Mammary epithelial cell (primary cell): ENCODE measurements at places on chromosomes 3 and 15.
A peak's percentile ranks its signal among the peaks of the same experiment; 100 is the strongest.

GRCh38 chr3:126672741-126673140 is 17.8 kb upstream of the TXNRD3 start:
- no peak for DNase-seq

DNA sequence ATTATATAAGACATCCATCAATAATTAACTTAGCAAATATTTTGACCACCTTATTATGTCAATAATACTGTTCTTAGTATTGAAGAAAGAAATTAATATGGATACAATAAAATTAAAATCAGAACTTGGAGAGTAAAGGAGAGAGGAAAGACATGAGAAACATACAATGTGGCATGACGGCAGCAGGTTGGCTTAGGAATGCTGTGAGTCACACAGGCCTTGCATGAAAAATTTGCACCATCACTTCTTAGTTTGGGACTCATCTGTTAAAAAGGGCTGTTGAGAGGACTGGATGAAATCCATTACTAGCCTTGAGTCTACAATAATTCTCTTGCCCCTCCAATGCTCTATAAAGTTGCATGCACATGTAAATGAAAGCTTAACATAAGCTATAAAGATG is 880.8 kb downstream of the ROBO1 start:
- DNase-seq = peak; percentile 64

- DNase-seq = no peak
These were observed 10.1 kb downstream of the CLDND1 start for GRCh38 chr3:98512576-98512975.

DNA sequence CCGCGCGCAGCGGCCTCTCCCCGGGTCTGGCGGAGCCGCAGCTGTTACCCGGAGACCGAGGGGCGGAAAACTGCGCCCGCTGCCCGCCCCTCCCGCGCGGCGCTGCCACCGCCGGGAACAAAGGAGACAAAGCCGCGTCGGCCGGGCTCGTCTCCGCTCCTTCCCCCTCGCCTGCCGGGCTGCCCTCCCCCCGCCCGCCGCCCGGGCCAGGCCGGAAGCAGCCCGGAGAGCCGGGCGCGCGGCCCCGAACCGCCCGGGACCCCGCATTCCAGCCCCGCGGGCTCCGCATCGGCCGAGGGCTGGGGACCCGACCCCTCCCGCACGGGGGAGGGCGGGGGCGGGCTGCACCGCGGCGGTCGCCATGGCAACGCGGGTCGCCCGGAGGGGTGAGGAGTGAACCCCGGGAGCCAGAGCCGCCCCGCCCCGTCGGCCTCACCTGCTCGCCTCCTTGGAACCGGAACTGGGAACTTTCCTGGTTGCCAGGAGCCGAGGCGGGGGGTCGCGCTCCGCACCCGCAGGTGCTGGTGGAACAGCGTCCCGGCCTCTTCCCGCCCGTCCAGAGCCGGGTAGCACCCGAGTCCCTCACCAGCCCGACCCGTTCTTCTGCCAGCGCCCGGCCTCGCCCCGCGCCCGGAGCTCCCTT is 448 bp downstream of the PLXNB1 start:
- peak; percentile 76 for DNase-seq

DNA sequence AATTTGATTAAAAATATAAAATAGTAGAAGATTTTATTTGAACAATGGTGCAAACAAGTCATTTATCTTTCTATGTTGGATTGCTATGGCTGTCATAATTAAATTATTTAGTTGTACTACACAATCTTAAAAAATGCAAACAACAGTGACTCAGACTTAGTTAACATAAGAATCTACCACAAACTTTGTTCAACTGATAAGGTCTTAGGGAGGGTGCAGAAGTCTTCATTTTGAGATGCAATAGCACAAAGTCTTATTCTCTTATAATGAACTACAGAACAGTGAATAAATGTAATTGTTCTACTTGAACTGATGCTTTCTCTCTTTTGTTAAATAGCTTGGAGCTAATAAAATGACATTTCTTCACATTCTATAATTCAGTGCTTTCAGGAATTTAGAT is 482.8 kb upstream of the NAALADL2 start:
- no peak for DNase-seq

DNA sequence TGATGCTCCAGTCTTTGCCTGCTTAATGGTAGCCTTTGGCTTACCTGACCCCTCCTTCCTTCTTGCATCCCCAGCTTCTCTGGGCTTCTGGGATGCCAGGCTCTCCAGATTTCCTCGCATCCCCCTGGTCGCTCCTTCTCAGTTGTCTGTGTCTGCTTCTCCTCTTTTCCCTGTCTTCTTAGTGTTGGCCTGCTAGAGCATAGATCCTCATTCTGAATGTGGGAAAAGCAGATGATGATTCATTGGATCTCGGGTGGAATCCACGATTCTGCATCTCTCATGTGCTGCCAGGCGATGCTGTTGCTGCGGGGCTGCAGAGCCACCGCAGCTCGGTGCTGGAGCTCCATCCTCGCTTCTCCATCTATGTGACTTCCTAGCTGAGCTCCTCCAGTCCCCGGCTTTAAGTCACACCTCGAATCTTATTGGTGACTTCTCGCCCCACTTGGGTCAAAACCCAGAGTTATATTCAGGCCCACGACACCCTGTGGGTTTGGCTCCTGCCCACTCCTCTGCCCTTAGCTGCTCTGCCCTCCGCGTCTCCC is 47.4 kb downstream of the CGNL1 start:
- no peak for DNase-seq

GRCh38 chr15:42640109-42640508 is 64.7 kb downstream of the STARD9 start:
- no peak for DNase-seq

- DNase-seq = peak; percentile 90
These were observed 103.4 kb upstream of the HACD2 start for GRCh38 chr3:123688241-123688747.

- peak; percentile 81 for DNase-seq
These were observed at the start of gene MIX23 for GRCh38 chr3:122382888-122383666. MIX23 (minus strand) TSS chr3:122383231; CDS start chr3:122383224, 7 bp downstream.

- DNase-seq = no peak
These were observed 35.3 kb upstream of the KY start for GRCh38 chr3:134685929-134686802.

- DNase-seq = peak; percentile 26
These were observed 45.0 kb downstream of the SUCNR1 start for GRCh38 chr3:151918253-151919029.

DNA sequence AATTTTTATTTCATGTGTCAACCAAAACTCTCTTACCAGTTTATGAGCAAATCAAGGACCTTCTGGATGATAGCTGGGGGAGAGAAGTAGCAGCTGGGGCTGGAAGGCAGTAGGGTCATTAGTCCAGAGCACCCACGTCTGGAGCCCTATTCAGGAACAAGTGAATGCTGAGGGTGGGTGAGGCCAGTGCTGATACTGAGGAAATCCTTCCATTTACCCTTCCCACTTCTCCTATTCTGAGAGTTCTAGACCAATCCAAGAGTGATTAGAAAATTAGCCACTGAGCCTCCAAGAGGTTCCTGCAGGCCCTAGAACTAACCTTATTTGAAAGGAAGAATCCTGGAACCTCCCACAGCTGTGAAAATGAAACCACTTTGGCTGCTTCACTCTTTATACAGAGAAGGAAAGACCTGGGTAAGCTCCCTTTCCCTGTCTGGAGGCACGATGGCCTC is 46.2 kb upstream of the VILL start:
- DNase-seq = peak; percentile 35

GRCh38 chr3:183650554-183650953 is 15.1 kb downstream of the KLHL24 start:
- no peak for DNase-seq

DNA sequence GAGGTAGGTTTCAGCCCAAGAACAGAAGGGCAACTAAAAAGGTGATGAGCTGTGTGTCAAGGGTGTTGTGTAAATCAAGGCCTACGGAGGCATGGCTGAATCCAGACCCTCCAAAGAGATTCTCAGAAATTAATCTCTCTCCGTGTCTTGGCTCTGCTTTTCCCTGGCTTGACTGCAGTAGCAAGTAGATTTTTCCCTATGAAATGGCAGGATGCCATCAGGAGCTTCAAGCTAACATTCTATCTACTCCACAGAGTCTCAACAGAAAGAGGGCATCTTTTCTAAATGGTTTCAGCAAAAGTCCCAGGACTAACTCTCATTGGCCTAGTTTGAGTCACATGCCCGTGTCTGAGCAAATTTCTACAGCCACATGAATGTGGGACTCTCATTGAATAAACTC is 58.3 kb downstream of the LSM3 start:
- DNase-seq = no peak

- DNase-seq = peak; percentile 4
These were observed 19.6 kb upstream of the CPOX start for GRCh38 chr3:98612996-98613517.

DNA sequence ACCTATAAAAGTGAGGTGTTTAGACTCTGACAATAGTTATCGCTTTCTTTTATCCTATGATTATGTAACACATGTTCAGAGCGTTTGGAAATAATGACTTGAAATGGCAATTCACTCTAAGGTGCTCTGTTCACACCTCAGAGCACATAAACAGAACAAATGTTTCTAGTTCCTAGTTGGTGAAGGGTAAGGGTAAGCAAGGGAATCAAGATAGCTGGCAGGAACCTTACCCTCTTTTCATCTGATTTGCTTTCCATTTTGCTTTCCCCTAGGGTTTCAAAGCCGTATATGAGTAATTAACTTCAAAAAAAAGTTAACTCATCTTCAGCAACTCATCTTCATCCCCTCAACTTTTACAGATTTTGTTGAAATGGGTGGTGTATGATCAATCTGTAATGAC is 2.3 kb upstream of the ATOSA start:
- no peak for DNase-seq

- DNase-seq = no peak
These were observed 110.1 kb downstream of the KCNMB2 start for GRCh38 chr3:178646186-178646862.

- no peak for DNase-seq
These were observed 11.0 kb downstream of the C3orf22 start for GRCh38 chr3:126547721-126548120.

DNA sequence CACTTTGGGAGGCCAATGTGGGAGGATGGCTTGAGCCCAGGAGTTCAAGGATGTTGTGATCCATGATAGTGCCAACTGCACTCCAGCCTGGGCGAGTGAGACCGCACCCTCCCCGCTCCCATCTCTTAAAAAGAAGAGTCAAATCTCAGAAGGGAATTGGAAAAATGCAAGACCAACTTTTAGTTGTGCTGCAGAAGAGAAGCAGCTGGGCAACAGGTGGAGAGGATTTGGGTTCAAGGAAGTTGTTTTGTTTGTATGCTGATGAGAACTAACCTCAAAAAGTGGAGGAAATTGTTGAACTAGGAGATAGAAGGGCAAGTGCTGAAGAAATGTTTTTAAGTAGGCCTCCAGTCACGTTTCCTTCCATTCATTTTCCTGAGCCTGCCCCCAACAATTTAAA is 12.8 kb upstream of the PDCD7 start:
- DNase-seq = no peak

DNA sequence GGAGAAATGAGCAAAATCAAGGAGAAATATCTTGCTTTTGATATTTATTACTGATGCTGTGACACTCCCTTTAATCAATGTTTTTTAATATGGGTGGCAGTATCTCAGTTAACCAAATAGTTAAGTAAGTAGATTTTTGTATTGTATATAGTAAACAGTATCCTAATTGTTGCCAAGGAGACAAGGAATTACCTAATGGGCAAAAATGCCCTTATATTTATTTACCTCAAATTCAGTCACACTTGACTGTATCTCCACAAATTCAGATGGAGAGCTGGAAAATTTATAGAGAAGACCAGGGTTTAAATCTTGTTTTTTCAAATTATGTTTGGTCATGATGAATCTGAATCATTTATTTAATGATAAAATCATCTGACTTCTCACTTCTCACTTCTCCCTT is 3.6 kb upstream of the CHD2 start:
- no peak for DNase-seq

DNA sequence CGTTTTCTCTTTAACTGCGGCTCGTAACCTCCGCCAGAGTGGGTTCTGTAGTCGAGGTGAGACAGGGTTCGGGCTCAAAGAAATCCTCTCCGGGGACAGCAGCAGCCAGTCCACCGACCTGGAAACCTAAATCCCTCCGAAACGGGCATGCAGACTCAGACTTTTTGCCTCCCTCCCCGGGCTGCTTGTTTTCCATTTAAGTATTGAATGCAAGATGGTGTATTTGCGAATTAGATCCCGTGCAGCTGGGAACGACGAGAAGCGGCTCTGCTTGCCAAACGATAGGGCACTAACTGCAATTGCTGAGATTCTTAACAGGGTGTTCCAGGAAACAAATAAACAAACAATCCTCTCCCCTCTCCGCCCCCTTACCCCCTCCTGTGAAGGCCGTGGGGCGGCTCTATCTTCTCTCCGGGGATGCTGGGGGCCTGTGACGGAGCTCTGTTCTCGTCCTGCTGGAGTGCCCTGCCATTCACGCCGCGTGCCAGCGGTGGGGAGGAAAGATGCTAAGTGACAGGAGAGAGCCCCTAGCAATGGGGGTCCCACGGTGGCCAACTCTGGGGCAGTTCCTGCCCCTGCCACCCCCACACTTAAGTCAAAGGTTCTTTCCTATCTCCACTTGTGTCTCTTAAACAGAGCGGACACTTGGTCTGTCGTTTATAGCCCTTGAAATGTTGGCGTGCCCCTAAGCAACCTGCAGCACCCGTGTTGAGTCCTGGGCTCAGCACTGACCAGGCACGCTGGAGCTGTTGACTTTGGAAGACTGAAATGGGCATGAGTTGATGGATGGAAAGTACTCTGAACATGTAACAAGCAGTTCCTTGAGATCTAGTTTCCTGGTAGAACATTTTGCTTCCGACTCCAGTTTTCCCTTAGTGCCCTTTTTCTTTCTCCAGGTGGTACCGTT is 1.3 kb upstream of the ETV5 start:
- DNase-seq = no peak

DNA sequence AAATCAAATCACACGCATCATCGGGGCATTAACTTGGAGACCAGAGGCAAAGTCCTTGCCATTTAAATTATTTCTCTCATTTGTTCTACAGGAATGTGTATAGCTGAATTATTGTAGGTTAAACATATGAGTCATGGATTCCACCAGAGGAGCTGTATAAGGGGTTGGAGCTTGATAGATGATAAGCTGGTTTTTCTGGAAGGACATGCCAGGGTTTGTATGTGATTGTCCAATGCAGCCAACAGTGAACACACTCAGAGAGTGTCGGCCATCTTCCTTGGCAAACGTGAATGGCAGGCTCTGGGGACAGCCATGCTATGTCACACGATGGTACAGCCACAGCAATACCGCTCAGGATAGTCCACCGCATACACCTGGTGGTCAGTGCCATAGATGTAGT is 25.1 kb downstream of the SSUH2 start:
- DNase-seq = peak; percentile 61

GRCh38 chr3:21859124-21860081 is 108.4 kb upstream of the ZNF385D start:
- no peak for DNase-seq
